ENCODE measurements at places on chromosomes 7 and 10. TPM values are rescaled to one million over a fixed set of nuclear protein-coding genes. Genes with fewer than 3 reads are reported as not detected.

DNA sequence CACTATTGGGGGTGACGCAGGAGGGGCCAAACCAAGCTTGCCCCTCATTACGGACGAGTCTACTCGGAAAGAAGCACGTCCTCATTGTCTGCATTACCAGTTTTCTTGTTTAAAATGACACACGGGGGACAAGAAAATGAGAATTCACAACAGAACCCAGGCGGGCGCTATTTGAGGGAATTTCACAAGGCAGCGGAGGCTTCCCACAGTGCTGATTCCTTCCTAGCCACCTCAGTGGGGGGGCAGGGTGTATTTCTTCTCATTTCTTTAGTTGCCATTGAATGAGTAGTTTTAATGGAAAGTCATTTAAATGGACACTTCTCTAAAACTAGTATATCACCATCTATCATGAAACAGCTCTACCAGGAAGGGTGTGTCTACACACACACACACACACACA is 42.9 kb downstream of the NRAP start:
- DNase-seq = no peak
- H3K27ac ChIP-seq = peak overlapping the region; percentile 81
- peaks cover 53% of the 10 kb centered on the region for H3K4me1 ChIP-seq
- H3K27me3 ChIP-seq = no peaks in the 10 kb centered on the region
- H3K4me3 ChIP-seq = no peak overlapping the region

GRCh38 chr10:17109475-17110207 is 20.0 kb downstream of the CUBN start:
- H3K27me3 ChIP-seq = no peaks in the 10 kb centered on the region
- H3K4me1 ChIP-seq = no peaks in the 10 kb centered on the region
- DNase-seq = no peak

DNA sequence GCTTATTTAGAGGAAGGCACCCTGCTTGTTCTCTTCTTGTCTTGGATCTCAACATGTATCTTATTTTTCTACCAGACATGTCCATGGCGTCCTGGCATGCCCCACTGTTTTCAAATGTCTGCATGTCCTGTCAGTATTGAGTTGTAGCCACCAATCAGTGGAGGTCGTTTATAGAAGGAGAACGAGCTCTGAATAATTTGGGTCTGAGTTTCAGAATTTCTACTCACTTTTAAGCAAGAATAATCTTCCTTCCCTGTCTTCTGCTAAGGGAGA is 2.9 kb upstream of the HOXA13 start:
- H3K4me1 ChIP-seq = peaks cover 16% of the 10 kb centered on the region
- peaks cover 97% of the 10 kb centered on the region for H3K27me3 ChIP-seq
- no peak for DNase-seq
- H3K4me3 ChIP-seq = no peak overlapping the region

The H2BK1 gene
- 0.83 TPM for total RNA-seq

The NEUROG3 gene
- not detected for total RNA-seq
